Motor neuron (in vitro differentiated cells): ENCODE measurements at places on chromosomes 4 and X. TPM values are rescaled to one million over a fixed set of nuclear protein-coding genes. Genes with fewer than 3 reads are reported as not detected.

GRCh38 chr4:182533964-182534363, 290.8 kb downstream of the TENM3 start:
- ATAC-seq: peak; percentile 81

GRCh38 chrX:150766351-150767044, 73.3 kb downstream of the MTMR1 start:
- ATAC-seq: peak; percentile 52

DNA sequence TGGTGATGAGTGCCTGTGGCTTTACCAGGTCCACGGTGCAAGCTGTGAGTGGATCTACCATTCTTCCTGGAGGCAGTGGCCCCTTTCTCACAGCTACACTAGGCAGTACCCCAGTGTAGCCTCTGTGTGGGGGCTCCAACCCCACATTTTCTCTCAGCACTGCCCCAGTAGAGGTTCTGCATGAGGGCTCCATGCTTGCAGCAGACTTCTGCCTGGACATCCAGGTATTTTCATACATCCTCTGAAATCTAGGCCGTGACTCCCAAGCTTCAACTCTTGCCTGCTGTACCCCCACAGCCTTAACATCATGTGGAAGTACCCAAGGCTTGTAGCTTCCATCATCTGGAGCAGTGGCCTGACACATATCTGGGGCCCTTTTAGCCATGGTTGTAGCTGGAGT, 90.1 kb downstream of the SH3BGRL start:
- ATAC-seq: no peak

- ATAC-seq: peak; percentile 33
Measured at GRCh38 chr4:23956601-23957364, 66.9 kb upstream of the PPARGC1A start.

DNA sequence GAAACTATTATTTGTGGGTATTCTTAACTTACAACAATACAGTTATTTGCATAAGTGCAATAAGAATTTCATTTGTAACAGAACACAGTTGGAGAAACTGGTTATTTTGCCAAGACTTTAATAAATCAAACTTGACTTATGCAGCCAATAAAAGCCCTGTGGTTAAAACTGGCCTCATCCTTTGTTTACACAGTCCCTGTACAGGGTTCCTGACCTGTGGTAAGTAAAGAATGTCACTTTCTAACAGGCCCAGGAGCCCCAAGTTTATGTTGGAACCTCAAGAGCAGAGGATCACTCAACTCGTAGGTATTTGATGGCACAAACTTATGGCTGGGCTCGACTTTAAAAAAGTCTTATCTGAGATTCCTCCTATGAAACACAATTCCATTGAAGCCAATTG, 88.6 kb upstream of the PTCHD1 start:
- ATAC-seq: no peak

GRCh38 chr4:111434586-111434985, 710.7 kb upstream of the FAM241A start:
- ATAC-seq: no peak

DNA sequence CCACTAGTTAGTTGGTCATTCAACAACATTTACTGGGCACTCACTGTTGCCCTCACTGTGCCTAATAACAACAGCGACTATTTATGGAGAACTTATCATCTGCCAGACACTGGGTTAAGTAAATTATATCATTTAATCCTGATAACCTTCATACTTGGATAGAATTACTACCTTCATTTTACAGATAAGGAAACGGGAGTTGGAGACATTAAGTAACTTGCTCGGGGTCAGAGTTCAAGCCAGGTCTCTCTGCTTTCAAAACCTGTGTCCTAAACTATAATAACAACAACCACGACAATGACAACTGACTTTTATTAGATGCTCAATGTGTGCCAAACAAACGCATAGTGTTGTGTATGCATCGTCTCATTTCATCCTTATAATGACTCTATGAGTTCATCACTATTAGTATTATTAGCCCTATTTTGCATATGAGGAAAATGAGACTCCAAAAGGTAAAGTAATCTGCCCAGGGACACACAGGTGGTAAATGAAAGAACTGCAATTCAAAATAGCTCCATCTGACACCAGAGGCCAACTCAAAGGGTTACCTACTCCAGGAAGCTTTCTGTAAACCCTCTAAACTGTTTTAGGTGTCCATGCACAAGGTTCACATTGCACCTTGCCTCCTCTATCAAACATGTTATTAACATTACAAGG, 98.4 kb upstream of the ACSL4 start:
- no peak for ATAC-seq

- no peak for ATAC-seq
Measured at GRCh38 chr4:8555716-8556115, 24.5 kb upstream of the GPR78 start.

DNA sequence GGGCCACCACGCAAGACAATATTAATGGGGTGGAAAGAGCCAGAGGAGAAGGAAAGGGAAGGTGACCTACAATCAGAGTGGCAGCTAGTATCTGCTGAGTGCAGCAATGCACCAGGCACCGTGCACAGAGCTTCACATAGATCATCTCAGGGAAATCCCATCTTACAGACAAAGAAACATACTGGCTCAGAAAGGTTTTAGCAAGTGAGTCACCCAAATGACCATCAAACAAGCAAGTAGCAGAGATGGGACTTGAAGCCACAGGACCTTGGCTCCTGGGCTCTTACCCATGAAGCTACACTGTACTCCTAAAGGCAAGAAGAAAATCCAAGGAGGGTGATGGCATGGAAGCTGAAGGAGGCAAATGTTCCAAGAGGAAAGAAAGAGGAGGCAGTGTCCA, 6.8 kb downstream of the ANXA5 start:
- ATAC-seq: no peak

- ATAC-seq: no peak
Measured at GRCh38 chr4:37715889-37716402, 29.8 kb upstream of the RELL1 start.

GRCh38 chr4:141131723-141132071, 1.6 kb downstream of the RNF150 start:
- ATAC-seq: no peak

GRCh38 chr4:81494031-81494431, 22.3 kb upstream of the RASGEF1B start:
- ATAC-seq: no peak

DNA sequence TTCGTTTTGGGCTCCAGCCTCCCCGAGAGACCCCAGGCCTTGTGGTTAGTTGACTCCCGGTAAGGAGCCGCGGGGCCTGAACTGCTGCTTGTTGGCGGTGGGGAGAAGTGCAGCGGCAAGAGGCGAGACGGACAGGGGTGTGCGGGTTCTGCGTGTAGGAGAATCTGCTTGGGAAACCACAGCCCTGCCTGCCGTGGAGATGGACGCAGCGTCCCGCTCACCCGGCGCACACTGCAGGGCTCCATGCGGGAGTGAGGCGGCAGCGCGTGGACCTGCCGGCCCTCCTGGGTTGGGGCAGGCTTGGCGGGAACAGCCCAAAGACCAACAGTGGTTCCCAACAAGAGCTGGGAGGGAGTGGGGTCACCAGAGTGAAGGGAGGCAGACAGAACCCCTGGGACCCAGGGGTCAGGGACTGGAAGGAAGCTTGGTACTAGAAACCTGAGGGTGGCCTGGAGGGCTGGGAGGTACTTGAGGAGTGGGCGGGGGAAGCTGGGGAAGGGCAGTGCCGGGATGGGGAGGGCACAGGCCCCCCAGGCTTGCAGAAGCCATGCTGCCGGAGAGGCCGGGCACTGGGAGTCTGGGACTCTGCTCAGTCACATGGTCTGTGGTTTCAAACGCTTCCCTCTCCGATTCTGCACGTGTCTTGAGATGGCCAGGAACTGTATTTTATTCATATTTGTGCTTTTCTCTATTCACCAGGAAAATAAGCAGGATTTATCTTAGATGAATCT, 70.8 kb downstream of the RGS12 start:
- no peak for ATAC-seq

DNA sequence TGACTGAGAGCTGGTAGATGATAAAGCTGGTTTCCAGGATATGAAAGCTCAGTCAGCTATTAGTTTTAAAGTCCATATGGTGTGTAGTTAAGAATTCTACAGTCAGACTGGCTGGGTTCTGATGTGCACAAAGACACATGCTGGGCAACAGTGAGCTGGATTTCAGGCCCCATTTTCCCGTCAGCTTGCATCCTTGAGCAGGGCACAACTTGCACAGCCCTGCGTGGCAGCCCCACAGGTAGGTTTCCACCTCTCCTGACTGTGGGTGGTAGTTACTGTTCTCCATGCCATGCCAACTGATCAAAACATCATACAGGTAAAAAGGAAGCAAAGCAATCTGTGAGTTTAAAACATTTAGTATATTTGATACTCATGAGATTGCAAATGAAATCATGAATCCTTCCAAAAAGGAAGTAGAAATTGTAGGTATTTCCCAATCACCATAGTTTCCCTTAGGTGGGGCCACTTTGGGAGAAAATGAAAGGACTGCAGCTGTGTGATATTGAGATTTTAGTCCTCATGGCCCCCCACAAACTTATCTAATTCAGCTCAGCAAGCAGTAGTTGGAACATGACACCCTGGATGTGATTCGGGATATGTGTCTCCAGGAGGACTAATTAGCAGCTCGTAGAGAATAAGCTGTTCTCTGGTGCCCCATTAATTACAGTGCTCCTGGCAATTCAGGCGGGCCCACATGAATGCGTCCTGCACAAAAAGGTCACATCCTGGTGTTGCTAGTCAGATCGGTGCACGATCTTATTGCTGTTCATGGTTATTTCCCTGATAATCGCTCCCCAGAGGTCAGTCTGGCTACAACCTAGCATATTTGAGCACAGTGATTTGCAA, 42.4 kb upstream of the NOCT start:
- peak; percentile 94 for ATAC-seq

GRCh38 chr4:6302869-6303268, 33.2 kb downstream of the WFS1 start:
- no peak for ATAC-seq

The CRLF2 gene
- not detected in 2 replicates for total RNA-seq

The VSIG4 gene
- not detected in 2 replicates for total RNA-seq

The SSX2 gene
- total RNA-seq: not detected in 2 replicates

The SPOCK3 gene
- 42.2 and 42.5 TPM in 2 replicates for total RNA-seq

The MBTPS2 gene
- 18.6 and 19.5 TPM in 2 replicates for total RNA-seq

The TMSB15C gene
- total RNA-seq: 12.3 and 14.6 TPM in 2 replicates
